ENCODE measurements at places on chromosomes 4 and X.

DNA sequence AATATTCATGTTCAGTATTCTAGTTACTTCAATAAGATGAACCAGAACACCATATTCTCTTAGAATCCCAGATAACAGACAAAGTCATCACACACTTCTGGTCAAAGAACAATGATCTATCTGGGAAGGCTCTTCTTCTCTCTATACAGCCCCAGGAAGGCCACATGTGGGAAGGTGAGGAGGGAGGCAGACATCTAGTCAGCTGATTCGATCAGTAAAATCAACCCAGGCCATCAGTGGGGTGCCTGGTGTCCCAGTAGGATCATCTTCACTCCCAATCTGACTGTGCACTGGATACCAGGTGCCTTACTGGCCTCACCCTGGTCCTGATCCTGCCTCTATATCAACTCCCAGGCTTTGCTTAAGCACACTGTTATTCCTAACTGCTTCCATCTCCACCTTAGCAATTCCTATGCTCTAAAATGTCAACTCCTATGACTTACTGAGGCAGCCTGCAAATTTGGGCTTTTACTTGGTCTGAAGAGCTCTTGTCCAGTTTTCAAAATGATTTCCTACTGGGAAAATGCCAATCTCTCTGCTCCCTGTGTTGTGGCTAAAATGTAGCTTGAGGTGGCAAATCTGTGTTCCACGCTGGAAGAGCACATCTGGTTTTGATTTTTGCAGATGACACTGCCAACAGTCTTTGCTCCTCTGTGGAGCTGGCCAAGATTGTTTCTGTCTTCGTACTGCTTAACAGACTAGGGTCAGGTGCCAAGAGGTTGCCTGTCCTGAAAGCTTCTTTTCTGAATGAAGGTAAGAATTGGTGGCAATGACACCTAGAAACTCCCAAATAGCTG is 128.7 kb downstream of the MGST2 start:
- no peak for DNase-seq

DNA sequence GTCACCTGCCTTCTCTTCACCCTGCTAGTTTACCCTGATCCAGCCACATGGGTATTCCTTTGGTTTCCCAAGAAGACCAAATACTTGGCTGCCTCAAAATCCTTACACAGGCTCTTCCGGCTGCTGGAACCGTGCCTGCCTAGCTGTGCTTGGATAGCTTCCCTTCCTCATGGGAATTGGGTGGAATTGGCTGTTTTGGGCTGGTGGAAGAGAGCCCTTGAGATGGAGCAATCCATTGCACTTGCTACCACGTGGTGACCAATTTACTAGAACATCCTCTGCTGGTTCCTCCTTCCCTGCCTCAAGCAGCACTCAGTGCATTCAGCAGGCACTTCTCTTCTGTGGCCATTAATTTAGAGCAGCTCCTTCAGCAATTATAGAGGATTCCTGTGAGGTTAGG is 119.3 kb upstream of the AP1S2 start:
- no peak for DNase-seq

GRCh38 chrX:41559235-41560052 is 112.3 kb downstream of the NYX start:
- no peak for DNase-seq

DNA sequence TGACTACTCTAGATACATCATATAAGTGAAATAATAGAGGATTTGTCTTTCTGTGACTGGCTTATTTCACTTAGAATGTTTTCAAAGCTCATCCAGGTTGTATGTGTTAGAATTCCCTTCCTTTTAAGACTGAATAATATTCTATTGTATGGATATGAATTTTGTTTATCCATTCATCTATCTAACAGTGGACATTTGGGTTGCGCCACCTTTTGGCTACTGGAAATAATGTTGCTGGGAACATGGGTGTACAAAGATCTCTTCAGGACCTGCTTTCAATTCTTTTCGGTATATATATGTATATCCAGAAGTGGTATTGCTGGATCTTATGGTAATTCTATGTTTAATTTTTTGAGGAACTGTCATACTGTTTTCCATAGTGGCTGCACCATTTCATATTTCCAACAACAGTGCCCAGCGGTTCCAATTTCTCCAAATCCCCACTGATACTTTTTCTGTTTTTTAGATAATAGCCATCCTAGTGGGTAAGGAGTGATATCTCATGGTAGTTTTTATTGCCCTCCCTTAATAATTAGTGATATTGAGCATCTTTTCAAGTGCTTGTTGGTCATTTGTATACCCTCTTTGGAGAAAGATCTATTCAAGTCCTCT is 3.4 kb upstream of the SCD5 start:
- no peak for DNase-seq

GRCh38 chrX:2517055-2517454 is 16.3 kb upstream of the DHRSX start:
- DNase-seq: no peak

- DNase-seq: no peak
Measured at GRCh38 chr4:98867648-98868047, 61.3 kb downstream of the EIF4E start.

DNA sequence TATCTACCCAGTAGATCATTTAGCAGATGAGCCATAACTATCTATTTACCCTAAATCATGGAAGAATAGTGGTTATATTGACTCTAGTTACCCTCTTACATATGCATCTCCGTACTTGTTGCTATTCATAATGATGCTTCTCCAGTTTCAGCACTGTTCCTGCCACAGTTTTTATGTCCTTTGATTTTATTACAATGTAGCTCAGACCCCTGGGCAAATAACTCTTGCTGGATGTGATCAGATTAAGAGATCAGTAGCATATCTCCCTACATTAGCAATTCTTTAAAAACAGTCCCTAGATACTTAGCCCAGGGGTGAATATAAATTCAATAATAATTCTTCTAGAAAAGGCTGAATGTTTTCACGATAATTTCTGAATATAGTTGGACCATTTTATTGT is 696.5 kb downstream of the ADGRL3 start:
- DNase-seq: no peak

DNA sequence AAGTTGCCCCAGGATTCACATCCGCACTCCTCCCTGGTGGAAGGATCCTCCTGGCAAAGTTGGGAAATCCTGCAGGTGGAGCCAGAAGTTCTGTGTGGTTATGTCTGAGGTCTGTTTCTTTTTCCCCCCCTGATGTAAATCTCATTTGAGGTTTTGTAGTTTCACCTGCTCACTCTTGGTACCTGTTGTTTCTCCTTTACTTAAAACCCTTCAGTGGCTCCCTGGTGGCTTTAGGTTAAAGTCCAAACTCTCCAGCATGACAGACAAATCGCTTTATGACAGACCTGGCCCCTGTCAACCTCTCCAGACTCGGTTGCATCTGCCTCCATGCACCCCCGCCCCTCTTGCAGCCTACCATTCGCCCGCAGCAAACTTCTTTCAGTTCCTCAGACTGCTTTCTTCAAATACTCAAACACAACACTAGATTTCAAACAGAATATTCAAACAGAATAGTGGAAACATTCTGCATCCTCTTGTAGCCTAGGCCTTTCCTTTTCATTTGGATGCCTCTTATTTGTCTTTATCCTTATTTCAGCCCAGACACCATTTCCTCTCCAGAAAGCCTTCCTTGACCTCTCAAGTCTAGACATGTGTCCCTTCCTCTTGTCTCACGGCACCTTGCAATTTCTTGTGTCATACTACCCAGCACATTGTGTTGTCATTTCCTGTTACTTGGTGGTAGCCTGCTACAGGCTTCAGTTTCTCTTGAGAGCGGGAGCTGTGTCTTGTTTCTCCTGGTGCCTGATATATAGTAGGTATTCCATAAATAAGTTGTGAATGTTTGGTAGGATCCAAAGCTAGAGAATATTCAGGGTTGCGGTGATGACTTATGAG is 24.8 kb downstream of the IL13RA1 start:
- no peak for DNase-seq

DNA sequence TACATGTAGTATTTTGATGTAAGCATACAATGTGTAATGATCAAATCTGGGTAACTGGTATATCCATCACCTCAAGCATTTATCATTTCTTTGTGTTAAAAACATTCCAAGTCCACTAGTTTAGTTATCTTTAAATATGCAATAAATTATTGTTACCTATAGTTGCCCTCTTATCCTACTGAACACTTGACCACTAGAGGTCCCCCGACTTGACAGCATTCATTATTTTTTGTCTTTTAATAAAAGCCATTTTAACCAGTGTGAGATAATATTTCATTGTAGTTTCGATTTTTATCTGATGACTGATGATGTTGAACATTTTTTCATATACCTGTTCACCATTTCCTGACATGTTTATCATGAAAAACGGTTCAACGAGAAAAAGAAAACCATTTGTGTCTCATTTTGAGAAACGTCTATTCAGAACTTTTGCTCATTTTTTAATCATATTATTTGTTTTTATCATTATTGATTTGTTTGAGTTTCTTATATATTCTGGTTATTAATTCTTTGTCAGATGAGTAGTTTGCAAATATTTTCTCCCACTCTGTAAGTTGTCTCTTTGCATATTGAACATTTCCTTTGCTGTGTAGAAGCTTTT is 199.0 kb upstream of the CXXC4 start:
- no peak for DNase-seq

DNA sequence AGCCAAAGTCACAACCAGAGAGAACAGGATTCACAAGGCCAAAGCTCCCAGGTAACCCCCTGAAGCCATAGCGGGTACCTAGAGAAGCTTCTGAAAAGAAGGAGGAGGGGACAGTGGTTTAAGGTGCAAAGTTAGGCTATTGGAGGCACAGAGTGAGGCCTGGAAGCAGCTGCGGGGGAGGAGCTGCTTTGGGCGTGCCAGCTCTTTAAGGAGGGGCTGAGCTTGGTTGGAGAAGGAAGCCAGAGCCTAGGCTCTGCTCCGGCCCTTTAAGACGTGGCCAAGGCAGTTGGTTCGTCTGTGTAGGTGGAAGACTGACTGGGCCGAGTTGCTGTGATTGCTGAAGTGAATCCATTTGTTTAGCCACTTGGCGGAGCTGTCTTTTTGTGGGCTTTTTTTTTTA is 1.5 kb downstream of the KLF8 start:
- no peak for DNase-seq

- no peak for DNase-seq
Measured at GRCh38 chrX:118901991-118902390, 72.4 kb upstream of the LONRF3 start.

- no peak for DNase-seq
Measured at GRCh38 chr4:151420250-151420807, 11.4 kb downstream of the FHIP1A start.

- DNase-seq: no peak
Measured at GRCh38 chr4:181991369-181992108, 251.7 kb upstream of the TENM3 start.

- DNase-seq: no peak
Measured at GRCh38 chr4:76235915-76236314, 15.6 kb upstream of the FAM47E start.

DNA sequence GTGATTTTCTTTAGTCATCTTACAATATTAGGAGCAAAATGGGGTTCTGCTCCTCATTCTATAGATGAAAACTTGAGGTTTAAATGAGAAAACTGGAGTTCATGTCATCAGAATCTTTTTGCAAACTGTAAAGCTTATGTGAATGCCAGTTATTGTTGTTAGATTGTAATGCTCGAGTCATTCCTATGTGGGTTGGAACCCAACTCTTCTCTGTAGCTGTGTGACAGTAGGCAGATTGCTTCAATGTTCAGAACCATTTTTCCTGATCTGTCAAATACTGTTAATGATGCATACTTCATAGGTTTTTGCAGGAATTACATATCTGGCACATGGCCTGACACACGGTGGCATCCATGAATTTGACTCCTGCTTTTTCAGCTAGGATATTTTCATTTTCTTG is 178.9 kb downstream of the RAPGEF2 start:
- DNase-seq: no peak

DNA sequence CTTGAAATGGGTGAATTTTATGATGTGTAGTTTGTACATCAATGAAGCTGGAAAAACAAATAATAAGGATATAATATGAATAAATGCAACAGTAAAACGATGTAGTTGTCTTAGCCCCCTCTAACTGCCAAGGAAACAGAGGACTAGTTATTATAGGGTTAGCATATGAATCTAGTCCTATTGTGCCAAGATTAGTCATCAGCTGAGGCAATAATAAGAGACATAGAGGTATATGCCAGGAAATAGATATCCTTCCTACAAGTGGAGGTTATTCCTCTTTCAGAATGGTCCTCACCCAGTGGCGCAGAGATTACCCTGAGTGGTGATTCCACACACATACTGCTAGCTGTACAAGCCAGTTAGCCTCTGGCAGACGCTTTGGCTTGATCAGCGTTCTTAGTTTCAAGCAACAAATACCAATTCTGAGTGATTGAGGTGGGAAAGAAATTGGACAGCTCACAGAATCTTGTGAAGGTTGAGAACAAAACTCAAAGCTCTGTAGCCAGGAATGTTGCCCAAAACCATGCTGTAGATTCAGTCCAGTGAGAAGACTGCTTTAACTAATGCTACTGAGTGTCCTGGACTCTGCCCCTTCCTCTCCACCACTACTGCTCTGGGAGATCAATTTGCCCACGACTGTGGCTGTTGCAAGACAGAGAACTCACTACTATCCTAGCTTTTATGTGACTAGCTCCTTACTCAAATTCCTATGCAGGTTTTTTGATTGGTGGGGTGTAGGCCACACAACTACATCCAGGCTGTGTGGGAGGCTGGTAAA is 27.0 kb upstream of the ZNF280C start:
- no peak for DNase-seq

DNA sequence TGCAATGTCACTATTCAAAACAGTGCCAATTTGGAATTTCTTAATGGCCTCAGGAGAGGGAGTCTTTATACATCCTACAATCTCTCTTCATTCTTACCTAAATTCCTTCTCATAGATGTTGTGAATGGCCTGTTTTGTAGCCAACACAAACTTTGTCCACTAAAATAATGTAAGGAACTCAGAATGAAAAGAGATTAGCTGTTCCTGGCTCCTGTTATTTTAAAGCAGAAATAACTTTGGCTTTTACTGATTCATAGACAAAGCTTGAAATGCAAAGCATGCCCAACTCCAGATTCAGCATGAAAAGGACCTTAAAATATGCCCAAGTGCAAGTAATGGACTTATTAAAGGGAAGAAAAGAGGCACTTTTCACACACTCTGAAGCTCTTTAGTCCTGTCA is 146.0 kb upstream of the GPC4 start:
- DNase-seq: no peak

DNA sequence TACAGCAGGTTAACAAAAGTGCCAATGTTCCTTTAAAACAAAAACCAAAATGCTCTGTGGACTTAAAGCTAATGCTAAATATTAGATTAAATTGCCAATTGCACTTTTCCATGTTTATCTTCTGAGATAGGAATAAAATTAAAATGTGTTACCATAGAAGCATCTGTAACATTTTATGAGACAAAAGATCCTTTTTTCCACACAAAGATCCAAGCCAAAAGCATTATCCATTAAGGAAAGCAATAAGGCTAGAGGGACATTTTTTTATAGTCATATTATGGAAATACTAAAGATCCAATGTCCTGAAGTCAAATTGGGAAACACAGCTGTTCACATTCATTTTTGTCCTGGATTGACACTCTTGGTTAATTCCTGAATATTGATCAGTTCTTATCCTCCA is 73.6 kb downstream of the PALLD start:
- DNase-seq: no peak

- no peak for DNase-seq
Measured at GRCh38 chrX:132094164-132094563, 33.7 kb downstream of the FRMD7 start.

- no peak for DNase-seq
Measured at GRCh38 chr4:13511101-13511500, 27.0 kb upstream of the RAB28 start.
